Activated T-helper 1 cell treated with anti-CD3 and anti-CD28 coated beads, Interleukin-2, amount 50 U/mL, for 16 hours (primary cell): ENCODE measurements at places on chromosomes 3 and 15.

DNA sequence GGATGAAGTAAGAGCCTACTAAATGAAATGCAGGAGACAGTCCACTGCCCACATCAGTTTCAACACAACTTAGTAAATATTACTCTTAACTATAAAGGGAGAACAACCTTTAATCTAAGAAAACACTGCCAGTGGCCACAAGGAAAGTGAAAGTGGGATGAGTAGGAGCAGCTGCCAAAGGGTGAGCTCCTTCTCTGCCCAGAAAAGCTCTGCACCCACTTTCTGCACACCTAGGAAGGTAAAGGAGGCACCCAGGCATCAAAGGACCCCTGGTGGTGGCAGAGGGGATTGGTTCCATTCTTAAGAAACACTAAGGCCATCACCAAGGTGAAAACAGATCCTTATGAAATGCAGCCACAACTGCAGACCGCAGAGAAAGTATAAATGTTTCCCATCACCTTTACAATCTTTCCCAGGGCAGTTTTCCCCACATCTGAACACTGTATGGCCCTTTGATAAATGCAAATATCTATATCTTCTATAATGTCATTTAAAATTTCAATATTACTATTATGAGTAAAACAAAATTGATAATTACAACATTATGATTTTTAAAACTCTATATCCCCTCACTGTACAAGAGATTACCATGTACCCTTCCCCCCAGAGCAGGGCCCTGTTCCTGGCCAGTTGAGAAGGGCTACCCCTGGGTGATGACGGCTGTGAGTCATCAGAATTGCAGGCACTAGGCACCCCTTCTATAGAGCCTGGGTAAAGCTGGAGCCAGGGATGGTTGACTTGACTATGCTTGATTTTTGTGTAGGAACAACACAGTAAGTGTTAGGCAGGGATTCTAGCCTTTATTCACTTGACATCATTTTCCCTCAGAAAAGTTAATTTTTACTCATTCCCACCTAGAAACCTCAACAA is 92.0 kb downstream of the SNRK start:
- peak; percentile 45 for DNase-seq

DNA sequence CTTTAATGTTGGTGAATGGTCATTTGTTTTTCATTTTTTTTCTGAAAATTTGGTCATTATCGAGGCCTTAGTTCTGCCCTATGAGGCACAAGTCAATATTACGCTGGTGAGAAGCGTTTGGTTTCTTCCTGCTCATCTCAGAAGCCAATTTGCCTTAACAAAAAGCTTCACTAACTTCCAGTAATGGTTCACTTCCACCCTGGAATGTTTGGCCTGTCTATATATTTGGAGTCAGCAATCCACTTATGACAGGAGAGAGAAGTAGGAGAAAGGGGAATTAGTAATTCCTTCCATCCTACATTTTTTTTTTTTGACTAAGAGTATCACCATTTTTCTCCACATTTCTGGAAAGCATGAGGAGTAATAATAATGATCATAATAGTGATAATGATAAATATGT is 124.4 kb downstream of the DIPK2A start:
- DNase-seq = no peak

- no peak for DNase-seq
These were observed 302.9 kb upstream of the RASGRP1 start for GRCh38 chr15:38867556-38867955.

DNA sequence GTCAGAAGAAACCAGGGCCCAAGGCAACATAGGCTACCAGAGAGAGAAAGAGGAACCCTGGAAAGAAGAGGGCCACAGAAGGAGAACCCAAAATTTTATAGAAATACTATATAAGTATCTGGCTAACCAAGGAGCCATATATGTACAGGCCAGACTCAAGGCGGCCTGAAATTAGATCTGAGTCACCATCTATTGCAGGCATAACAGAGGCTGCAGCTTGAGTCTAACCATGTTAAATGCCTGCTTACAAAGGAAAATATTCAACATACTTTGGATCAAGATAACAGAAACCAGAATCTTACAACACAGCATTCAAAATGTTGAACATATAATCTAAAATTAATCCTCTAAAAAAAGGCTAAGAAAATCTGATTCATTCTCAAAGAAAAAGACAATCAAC is 23.1 kb downstream of the IGSF11 start:
- DNase-seq = no peak

DNA sequence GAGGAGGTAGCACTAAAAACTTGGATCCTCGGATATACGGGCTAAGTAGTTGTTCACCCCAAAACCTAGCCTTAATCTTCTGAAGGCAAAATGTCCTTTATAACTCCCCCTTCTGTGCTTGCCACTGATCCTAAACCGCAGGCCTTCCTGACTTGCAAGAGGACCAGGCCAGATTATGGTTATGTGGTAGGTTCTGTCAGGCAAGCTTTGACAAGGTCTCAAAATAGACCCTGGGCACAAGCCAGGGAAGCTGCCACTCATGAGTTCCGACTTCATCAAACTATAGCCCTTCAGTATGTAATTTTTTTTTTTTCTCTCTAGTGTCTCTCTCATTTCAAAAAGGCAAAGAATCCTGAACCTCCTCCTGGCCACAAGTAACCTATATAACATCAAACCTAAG is 3.2 kb downstream of the LRRFIP2 start:
- no peak for DNase-seq

DNA sequence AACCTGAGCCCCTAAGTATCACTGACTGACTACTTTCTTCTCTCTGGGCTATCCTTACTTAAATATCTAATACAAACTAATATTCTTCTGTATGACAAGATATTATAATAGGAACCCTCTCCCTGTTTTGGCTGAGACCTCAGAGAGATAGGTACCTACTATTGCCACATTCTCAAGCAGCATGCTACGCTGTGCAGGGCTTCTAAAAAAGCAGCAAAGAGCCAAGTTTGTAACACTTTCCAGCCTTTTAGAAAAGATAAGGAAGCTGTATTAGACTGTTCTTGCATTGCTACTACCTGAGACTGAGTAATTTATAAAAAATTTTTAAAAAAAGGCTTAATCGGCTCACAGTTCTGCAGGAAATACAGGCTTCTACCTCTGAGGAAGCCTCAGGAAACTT is 126.8 kb upstream of the ABI3BP start:
- DNase-seq = no peak

DNA sequence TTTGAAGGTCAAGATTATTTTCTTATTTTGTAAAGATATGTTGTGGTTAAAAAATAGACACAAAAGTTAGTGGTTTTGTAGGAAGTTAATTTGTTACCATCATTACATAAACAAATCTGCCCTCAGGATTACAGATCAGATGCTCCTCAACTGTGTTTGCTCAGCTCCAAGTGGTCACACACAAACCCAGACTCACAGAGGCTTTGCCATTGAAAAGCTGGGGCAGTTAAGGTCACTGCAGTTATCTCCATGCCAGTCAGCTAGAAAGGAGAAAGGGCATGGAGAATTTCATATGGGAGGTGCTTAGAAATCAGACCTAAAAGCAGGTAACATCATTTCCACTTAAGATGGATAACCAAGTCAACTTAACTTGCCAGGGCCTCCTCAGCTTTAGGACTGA is 825.7 kb upstream of the GBE1 start:
- no peak for DNase-seq

DNA sequence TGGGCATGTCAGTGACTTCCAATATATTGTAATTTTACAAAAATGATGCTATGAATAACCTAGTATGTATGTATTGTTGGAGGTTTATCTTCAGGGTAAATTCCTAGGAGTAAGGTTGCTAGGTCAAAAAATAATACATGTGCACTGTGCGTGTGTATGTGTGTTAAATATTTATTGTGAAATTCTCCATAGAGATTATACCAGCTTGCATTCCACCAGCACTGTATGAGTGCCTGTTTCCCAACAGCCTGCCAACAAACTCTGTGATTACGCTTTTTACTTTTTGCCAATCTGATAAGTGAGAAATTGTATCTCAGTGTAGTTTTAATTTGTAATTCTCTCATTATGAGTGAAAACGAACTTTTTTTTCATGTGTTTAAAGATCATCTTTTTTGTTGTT is 12.6 kb upstream of the IGF2BP2 start:
- DNase-seq = no peak

GRCh38 chr3:52227766-52228165 is 2.3 kb upstream of the TLR9 start:
- no peak for DNase-seq

DNA sequence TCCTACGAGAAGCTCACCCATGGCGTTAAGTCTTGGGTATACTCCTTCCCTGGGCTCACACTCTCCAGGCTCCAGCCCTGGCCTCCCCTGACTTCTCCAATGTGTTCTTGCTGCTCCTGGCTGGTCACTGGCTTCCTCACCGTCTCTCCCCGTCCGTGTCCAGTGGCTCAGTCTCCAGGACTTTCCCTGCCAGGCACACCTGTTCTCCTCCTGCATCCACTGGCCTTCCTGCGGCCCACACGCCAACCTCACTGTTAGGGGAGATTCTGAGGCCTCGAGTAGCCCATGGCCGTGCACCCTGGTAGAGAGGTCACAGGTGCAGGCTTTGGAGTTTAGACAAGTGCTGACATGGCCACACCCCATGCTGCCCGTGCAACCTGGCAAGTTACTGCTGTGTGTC is 91.9 kb upstream of the SNRPA1 start:
- DNase-seq = no peak

GRCh38 chr15:62766599-62766998 is 275.9 kb upstream of the TPM1 start:
- DNase-seq = no peak

GRCh38 chr3:18079739-18080138 is 337.3 kb upstream of the TBC1D5 start:
- DNase-seq = no peak

DNA sequence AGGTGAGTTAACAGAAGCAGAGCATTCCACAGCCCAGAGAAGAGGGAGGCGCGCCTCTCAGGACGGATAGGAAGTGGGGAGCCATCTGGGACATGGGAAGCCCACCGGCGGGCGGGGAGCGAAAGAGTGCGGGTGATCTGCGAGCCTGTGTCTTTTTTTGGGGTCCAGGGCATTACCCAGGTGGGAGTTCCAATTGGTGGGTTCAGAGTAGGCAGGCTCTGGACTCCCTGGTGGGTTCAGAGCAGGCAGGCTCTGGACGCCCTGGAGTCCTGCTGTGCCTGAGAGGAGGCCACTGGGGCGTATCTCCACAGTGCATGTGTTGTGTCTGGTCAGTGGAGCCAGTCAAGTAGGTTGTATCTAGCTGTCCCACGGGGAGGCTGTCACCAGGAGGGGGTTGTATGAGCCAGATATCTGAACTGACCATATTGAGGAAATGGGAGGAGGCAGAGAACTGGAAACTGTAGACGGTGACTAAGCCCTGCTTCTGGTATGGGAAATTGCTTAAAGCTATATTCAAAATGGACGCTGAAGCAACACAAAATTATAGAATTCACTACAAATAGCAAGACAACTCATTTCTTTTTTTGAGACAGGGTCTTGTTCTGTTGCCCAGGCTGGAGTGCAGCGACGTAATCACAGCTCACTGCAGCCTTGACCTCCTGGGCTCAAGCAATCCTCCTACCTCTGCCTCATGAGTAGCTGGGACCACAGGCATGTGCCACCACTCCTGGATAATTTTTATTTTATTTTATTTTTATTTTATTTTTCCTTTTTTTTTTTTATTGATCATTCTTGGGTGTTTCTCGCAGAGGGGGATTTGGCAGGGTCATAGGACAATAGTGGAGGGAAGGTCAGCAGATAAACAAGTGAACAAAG is 34.5 kb upstream of the CHST2 start:
- no peak for DNase-seq

DNA sequence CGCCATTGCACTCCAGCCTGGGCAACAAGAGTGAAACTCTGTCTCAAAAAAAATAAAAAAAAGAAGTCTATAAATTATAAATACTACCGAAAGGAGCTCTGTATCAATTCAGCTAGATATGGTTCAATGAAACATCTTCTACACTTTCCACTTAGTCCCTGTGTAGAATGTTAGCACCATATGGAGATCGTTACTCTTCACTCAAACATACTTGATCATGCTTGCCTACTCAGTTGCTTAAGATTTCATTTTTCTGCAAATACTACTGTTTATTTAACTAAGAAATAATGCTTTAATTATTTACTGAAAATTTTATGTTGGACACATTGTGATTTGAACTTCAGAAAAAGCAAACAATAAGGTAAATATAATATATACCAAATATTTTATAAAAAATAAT is 17.1 kb upstream of the NANOGP8 start:
- DNase-seq = no peak
